ENCODE measurements at places on chromosomes 4 and X. TPM values are rescaled to one million over a fixed set of nuclear protein-coding genes. Genes with fewer than 3 reads are reported as not detected.

Gene SLC25A43
- total RNA-seq: 14.3 TPM

Gene XG
- total RNA-seq: not detected

Gene ASMT
- not detected for total RNA-seq

Gene AMOT
- 6.8 TPM for total RNA-seq

Gene DMRTC1
- total RNA-seq: not detected

Gene PDGFRA
- not detected for total RNA-seq

Gene LDB2
- not detected for total RNA-seq

Gene CFAP47
- total RNA-seq: not detected

Gene MGAT4D
- total RNA-seq: not detected

Gene DUX4
- total RNA-seq: not detected

Gene SPANXA1
- total RNA-seq: not detected
